GM04504 (cell line): ENCODE measurements at places on chromosomes 3 and 15.

DNA sequence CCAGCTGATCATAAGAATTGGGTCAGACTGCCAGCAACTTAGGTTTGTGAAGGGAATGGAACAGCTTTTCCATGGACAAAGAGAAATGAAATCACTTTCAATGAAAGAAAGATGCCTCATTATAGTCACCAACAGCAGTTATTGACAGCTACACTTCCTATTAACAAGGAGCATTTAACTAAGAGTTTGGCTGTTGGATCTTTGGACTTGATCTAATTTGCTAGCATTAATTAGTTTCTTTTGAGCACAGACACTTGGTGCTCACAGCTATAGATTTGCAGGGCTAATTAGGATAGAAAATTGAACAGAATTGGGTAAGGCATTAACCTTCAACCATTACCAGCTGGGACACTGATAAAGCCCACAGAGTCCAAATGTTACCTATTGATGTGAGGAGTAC lies 24.2 kb downstream of the CMC1 start:
- no peak for DNase-seq

GRCh38 chr15:80308002-80308401 lies 56.0 kb upstream of the CTXND1 start:
- DNase-seq: no peak

DNA sequence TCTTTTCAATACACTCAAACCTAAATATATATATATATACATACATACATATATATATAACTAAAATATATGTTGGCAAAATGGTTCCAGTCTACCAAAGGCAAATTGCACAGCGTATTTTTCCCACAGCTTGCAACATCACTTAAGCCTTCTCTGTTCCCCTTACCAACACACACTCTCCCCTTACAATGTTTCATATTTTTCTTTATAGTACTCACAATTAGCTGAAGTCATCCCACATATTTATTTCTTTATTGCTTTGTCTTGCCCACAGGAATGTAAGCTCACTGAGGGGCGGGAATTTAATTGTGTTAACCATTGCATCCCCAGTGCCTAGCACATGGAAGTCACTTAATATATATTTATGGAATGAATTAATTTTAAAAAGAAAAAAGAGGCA lies 288.3 kb downstream of the ULK4 start:
- no peak for DNase-seq

- DNase-seq: no peak
Observed at GRCh38 chr3:116342499-116342898, 102.8 kb downstream of the LSAMP start.

DNA sequence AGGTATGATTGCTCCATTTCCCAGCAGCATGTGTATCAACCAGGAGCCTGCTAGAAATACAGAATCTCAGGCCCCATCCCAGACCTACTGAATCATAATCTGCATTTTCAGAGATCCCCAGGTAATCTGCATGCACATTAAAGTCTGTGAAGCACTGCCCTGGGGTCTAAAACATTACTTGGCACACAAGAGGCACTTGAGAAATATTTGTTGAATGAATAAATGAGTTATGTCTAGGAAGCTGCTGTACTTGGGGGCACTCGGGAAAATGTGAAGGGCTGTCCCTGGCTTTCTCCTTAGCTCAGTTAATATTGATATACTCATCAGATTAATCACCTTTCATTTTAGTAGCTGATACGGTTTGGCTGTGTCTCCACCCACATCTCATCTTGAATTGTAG lies 184.4 kb downstream of the RORA start:
- no peak for DNase-seq
